Fibroblast of the aortic adventitia (primary cell): ENCODE measurements at places on chromosomes 6 and 20. TPM values are rescaled to one million over a fixed set of nuclear protein-coding genes. Genes with fewer than 3 reads are reported as not detected.

Gene NKX2-2
- not detected in 2 replicates for total RNA-seq

Gene TMEM200A
- total RNA-seq = 61.5 and 137 TPM in 2 replicates

Gene SLC44A4
- 0.27 TPM in 1 of 2 replicates, not detected in the other for total RNA-seq

- DNase-seq = no peak
Observed at GRCh38 chr20:63441136-63442099, 31.0 kb downstream of the KCNQ2 start.

GRCh38 chr20:2507875-2508630 lies 662 bp downstream of the ZNF343 start:
- peak; percentile 75 for DNase-seq

Gene FAM50B
- total RNA-seq = 6.0 and 7.4 TPM in 2 replicates

DNA sequence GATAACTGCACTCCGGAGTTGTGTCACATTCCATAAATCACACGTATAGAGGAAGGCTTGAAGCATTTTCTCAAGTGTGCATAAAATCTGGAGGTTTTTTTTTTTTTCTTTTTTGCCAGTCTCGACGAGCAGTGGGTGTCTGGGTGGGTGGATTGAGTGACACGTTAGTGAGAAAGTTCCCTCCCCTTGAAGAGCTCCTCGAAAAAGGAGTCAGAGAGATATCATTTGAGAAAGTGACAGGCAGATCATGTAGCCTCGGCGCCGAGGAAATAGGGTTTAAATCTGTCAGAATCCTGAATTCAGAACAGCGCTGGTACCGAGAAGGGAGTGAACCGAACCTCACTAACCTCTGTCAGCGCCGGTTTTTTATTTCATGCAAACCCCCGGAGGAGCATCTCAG lies 269.5 kb upstream of the ARID1B start:
- DNase-seq = no peak

Gene FOXS1
- total RNA-seq = 2.3 TPM in 1 of 2 replicates, not detected in the other

Gene SEMG1
- total RNA-seq = not detected in 2 replicates

GRCh38 chr6:89989742-89990141 lies 95.5 kb downstream of the GJA10 start:
- DNase-seq = peak; percentile 49

Gene LY6G6C
- total RNA-seq = not detected in 2 replicates

GRCh38 chr6:157221817-157222175 lies 101.5 kb downstream of the TMEM242 start:
- no peak for DNase-seq

Gene HAO1
- total RNA-seq = not detected in 2 replicates

DNA sequence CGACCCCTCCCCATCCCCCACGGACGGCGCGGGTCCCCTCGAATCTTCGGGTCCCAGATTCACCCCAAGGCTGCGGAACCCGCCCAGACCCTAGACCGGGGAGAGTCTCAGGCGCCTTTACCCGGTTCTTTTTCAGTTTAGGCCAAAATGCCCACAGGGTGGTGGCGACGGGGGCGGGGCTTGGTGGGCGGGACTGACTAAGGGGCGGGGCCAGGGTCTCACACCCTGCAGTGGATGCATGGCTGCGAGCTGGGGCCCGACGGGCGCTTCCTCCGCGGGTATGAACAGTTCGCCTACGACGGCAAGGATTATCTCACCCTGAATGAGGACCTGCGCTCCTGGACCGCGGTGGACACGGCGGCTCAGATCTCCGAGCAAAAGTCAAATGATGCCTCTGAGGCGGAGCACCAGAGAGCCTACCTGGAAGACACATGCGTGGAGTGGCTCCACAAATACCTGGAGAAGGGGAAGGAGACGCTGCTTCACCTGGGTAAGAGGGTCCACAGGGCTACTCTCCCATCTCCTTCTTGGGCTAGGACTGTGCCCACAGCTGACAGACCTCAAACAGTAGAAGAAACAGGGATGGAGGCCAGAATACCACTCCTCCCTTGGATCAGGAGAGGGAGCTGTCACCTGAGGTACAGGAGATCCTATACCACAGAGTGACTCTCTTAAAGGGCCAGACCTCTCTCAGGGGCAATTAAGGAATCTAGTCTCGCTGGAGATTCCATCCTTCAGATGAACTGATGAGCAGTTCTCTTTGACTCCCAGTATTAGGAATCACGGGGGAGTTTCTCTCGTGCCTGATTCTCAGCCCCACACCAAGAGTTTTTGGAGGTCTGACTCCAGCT lies 942 bp downstream of the HLA-E start:
- peak; percentile 51 for DNase-seq
